Activated CD4-positive, alpha-beta T cell treated with anti-CD3 and anti-CD28 coated beads for 36 hours (primary cell): ENCODE measurements at places on chromosomes 5 and 9.

- no peak for DNase-seq
Observed at GRCh38 chr5:76351176-76351575, 51.9 kb upstream of the IQGAP2 start.

- no peak for DNase-seq
Observed at GRCh38 chr9:2248768-2249265, 233.7 kb downstream of the SMARCA2 start.

GRCh38 chr9:105435453-105435852 is 12.4 kb upstream of the FSD1L start:
- DNase-seq = no peak

GRCh38 chr5:57316798-57317327 is 143.0 kb downstream of the GPBP1 start:
- DNase-seq = no peak

GRCh38 chr5:109027983-109028607 is 280.4 kb downstream of the FER start:
- DNase-seq = no peak

GRCh38 chr5:43855452-43855851 is 252.5 kb downstream of the NNT start:
- DNase-seq = no peak
